ENCODE measurements at places on chromosomes 2 and 18.

DNA sequence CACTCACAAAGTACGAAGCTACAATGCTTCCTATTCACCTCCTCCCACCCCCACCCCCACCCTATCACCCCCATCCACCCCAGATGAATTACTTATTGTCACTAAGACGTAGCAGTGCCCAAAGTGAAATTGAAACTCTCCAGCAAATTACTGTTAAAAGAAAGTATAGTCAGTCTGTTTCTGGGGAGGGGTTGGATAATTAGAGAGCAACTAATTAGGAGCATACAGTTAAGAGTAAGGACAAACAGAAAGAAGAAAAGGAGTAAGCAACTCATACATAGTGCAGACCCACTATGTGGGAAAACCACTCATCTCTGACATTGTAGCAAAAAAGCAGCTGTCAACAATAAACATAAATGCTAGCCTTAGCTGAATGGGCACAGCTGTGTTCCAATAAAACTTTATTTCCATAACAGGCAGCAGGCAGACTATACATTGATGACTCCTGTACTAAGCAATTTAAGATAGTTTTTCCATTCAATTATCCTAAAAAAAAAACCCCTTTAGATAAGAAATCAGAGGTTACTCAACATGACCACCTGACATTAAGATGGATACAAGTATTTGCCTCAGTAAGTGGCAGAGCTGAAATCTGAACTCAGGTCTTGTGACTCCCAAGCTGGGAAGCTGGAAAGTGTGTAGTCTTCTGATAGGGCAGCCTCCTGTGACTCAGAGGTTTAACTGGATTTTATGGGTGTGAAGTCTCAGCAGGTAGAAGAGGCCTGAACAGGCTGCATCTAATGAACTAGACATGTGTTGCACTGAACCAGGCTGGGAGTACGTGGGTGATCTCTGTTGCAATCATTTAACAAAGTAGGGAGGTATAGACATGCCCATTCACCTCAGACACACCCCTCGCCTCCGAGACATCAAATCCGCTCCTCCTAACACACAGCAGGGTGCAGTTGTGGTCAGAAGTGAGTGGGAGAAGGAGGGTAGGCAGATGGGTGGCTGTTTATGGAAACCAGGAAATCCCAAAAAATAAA, 171.8 kb upstream of the KLF7 start:
- DNase-seq, result no peak

GRCh38 chr2:37154785-37155184, 2.0 kb downstream of the EIF2AK2 start:
- DNase-seq, result no peak

DNA sequence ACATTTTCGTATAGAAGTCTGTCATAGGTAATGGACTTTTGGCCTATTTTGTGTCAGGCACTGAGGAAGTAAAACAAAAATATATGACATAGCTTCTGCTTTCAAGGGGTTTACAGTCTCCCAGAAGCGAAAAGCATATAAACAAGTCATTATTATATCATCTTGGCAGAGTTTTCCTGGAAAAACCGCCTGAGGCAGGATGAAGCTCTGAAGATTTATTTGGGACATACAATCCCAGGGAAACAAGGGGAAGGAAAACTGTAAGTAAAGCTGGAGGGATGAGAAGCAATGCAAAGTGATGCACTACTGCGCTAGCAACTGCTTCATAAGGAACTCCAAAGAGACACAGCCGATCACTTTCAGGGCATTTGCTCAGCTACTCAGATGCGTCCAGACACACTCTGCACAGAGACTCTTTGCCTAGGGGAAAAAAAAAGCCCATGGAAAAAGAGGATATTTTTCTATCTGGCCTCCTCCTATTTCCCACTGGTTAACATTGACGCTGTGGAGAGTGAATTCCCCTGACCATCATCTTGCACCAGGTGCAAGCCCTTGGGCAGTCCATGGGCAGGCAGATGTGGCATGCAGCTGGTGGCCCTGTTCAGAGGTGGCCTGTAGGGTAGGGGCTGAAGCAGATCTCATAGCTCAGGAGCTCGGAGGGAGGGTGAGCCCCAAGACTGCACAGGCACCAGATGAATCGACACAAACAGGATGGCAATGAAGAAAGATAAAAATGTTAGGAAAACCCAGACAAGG, 158.1 kb downstream of the METTL4 start:
- DNase-seq, result no peak

GRCh38 chr18:22962004-22962403, 28.9 kb downstream of the RBBP8 start:
- no peak for DNase-seq

DNA sequence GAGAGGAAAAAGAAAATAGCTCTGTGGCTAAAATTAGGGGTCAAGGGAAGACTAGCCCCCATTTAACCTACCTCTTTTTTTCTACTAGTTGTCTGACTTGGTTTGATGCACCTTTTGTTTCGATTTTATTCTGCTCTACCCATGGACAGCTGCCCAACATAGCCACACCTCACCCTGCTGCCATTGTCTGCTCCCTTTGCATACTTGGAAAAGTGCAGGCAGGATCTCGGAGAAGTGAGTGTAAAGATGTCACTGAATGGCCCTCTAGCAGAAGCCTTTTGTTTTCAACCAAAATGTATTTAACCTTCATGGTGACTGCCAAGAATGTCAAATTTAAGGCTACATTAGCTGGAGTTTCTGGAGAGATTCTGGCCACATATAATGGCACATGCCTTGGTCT, 62.9 kb downstream of the SETBP1 start:
- no peak for DNase-seq

- DNase-seq, result no peak
Measured at GRCh38 chr2:224851811-224852210, 135.6 kb upstream of the CCDC195 start.

DNA sequence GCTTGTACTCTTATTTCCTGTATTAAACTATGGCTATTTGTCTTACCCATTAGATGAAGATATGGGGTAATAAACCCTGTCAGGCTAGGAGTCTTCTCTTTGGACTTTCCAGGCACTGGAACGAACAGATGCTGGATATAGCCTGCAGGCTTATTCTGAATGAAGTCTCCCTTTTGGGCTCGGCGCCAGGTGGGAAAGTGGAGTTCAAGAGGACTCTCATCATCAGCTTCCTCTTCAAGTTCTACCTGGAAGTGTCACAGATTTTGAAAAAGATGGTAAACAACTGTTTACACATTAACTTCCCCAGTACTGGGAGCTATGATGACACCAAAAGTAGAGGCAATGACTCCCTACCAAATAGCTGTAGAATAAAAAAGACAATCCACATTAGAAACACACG, 27.9 kb downstream of the AOX1 start:
- no peak for DNase-seq

- DNase-seq, result no peak
Measured at GRCh38 chr2:241798081-241798630, 10.8 kb upstream of the NEU4 start.

- DNase-seq, result no peak
Measured at GRCh38 chr2:79612999-79613398, 100.1 kb downstream of the CTNNA2 start.

- DNase-seq, result no peak
Measured at GRCh38 chr2:149587950-149588487, 444 bp upstream of the MMADHC start.

DNA sequence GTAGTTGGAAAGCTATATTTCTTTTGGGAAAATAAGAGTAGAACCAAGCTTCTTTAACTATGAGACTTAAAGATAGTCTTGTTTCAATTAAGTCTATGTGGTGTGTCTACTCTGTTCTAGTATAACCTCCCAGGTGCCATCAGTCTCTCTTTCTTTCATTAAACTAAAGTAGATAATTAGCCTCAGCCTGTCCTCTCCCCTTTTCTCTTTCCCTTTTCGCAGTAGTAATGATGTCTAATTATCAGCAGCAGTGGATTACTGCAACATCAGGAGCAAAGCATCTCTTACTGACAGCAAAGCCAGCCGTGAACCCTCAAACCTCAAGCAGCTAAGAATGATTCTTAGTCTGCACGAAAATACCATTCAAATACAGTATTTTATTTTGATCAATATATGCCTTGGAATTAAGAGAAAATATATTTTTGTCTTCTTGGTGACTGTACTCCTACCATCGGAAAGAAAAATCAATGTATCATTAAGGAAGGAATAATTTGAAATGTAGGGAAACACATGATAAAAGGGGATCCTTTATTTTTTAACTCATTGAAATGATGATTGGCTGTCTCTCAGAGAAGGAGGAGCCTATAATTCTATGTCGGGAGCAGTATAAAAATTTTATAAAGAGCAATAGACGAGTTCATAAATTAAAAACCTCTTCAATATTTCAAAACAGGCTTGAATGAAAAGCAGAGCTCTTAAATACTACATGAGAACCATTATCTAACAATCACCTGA, 4.5 kb downstream of the NOL4 start:
- no peak for DNase-seq

GRCh38 chr2:219045937-219046550, 4.7 kb upstream of the CFAP65 start:
- DNase-seq, result no peak

DNA sequence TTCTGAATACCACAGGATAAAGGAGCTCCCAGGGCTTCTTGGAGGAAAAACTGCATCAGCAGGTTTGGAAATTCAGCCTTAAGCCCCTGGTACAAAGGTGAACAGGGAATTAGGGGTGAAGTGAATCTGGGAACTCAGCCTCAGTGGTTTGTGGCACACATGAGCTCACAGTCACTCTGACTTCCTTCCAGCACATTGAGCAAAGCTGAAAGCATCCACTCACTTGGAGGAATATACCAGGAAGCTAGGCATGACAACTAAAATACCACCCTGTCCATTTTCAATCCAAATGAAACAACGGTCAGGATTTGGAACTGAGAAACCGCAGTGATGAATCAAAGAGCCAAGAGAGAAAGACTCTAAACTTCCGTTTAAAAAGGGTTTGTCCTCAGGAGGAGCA, 216.1 kb downstream of the ICOS start:
- no peak for DNase-seq

- DNase-seq, result no peak
Measured at GRCh38 chr2:205967391-205968075, 118.4 kb downstream of the INO80D start.

All from stimulated activated CD4-positive, alpha-beta T cell treated with anti-CD3 and anti-CD28 coated beads, Interleukin-4, amount 100 ng/mL, for 4 hours (primary cell).